ENCODE measurements at places on chromosomes 11 and 22.

GRCh38 chr11:44314733-44315132, 4.8 kb upstream of the ALX4 start:
- no peak for DNase-seq

GRCh38 chr22:38345782-38346181, 28.5 kb upstream of the CSNK1E start:
- no peak for DNase-seq

- no peak for DNase-seq
These were observed 36.5 kb downstream of the MCM5 start for GRCh38 chr22:35436421-35436820.

DNA sequence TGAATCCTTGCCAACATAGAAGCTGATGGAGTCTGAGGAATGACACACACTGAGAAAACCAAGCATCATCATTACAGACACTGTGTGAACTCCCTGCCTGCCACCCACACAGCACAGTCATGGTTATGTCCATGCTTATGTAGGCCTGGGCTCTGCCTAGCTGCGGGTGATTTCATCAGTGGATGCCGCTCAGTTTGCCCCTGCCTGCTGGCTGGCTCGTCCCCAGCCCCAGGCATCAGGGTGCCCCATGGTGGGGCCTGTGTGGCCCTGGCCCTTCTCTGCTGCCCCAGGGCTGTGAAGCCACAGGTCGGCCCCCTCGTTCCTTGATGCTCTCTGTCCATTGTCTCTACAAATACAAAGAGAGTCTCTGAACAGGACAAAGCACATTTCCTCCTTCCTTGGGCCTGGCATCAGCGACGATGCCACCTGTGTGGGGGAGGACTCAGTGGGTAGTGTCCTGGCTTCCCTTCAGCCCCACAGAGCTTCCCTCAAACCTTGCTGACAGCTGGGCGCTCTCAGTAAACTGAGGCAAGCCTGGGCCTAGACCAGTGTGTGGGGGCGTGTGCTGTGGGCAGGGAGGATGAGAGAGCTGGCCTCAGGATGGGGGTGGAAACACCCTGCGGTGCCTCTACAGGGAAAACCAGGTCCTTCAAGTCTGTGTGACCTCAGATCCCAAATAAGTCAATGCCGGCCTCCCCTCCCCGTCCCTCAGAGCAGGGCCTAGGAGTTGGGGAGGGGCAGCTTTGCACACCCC, 20.0 kb upstream of the TUB start:
- DNase-seq, result no peak

DNA sequence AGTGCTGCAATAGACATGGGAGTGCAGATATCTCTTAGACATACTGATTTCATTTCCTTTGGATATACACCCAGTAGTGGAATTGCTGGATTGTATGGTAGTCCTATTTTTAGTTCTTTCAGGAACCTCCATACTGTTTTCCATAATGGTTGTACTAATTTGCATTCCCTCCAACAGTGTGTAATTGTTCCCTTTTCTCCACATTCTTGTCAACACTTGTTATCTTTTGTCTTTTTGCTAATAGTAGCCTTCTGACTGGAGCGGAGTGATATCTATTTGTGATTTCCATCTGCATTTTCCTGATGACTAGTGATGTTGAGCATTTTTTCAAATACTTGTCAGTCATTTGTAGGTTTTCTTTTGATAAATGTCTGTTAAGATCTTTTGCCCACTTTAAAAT, 128.9 kb downstream of the CTNND1 start:
- DNase-seq, result no peak

DNA sequence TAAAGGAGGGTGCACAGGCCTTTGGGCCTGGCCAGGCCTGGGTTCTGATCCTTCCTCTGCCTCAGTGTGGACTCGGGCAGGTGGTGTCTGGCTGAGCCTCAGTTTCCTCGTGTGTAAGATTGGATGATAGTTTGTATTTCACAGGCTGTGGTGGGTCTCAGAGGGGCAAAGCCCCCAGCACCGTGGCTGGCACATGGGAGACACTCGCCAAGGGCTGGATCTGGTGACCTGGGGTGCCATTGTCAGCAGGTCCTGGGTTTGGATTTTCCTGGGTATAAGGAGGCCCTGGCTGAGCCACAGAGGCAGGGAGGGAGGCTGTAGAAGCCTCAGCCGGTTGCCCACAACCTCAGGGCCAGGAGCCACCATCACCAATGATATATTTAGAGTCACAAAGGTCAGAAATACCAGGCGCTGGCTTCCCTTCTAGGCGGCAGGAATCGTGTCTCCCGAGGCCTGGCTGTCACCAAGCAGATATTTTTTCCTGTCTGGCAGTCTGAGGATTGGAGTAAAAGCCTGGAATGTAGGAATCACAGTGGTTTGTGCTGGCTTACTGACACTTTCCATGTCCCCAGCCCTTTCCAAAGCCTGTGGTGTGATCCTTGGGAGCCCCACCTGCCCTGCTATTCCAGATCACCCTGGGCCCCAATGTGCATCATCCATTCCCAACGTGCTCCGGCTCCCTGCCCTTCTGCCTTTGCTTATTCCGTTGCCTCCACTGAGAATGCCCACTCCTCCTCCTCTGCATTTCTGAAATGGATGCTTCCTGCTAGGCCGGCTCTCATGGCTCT, 15.6 kb downstream of the KCNC1 start:
- DNase-seq, result no peak

DNA sequence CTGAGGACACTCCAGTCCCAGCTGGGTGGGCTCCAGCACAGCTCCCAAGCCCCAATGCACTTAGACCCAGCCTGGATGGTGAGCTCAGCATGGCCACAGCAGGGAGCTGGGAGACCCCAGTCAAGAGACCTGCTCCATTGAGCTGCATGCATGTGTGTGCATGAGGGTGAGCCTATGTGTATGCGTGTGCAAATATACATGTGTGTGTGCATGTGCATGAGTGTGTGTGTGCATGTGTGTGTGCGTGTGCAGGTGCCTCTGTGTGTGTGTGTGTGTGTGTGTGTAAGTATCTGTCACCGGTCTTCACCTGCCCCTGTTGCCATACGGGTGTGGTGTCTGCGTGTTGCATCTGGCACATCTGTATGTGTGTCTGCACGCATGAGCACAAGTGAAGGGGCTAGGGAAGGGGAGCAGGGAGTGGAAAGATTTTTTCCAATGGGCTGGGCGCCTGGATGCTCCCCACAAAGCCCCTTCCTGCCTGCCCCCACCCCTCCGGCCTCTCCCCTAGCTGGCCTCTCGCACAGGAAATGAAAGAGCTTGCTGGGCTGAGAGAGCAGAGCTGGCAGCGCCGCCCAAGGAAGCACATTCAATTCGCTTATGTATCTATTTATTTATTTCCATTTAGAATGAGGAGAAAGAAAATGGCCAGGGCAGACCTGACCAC, 4.1 kb downstream of the TSPAN32 start:
- DNase-seq, result no peak
